ENCODE measurements at places on chromosomes 2 and 18.
A peak's percentile ranks its signal among the peaks of the same experiment; 100 is the strongest.

DNA sequence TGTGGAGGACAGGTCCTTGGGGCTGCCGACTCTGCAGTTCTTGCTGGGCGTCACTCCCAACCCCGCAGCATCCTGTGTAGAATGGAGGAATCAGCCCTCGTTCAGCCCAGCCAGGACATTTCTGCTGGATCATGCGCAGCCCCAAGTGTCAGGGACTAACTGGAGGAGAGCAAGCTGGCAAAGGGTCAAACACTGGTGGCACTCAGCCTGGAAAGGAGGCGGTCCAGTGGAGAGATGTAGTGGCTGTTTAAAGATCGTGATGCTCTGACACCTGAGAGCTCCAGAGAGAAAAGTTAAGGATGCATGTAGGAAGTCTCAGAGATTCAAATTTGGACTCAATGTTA is 63.6 kb upstream of the SH3RF3 start:
- no peak for DNase-seq

DNA sequence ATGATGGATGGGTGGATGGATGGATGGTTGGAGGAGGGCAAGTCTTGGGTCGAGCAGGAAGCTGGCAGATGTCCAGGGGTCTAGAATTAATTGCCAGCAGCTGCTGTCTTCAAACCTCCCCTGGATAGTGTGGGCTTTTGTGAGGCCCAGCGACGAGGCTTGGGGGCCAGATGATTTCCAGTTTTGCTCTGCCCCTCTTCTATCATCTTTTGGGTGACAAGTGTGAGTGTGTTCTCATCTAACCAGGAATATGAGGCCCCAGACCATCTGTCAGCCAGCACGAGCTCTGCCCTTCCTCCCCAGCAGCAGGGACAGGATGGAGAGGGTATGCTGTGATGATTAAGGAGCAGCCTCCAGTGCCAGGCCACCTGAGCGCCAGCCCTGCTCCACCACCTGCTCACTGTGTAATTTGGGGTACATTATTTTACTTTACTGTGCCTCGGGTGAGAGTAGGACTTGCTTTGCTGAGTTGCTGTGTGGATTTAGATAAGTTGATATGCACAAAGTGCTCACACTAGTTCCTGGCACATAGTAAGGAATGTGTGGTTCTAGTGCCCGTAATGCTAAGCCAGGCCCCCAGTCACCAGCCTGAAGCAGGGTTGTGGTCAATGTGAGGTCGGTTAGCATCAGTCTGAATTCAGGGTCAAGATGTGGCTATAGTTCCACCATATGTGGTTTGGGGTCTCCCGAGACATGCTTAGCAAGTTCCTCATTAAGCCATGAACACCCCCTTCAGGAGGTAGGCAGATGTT is 251.1 kb downstream of the CYP26B1 start:
- no peak for DNase-seq

DNA sequence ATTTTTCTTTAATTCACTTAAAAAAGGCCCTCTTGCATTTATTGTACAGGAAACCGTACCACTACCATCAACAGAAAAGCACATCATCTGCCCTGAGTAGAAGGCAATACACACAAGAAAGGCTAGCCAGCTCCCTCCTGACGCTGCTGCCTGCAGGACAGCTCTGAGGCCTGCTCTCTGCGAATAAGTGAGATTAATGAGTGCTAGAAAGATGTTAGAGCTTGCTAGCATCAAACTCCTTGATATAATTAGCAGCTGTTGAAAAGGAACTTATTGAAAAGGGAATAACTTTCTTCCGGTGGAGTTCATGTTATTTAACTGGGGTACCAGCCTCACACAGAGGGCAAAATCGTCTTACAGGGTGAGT is 56.1 kb downstream of the INHBB start:
- DNase-seq: no peak

DNA sequence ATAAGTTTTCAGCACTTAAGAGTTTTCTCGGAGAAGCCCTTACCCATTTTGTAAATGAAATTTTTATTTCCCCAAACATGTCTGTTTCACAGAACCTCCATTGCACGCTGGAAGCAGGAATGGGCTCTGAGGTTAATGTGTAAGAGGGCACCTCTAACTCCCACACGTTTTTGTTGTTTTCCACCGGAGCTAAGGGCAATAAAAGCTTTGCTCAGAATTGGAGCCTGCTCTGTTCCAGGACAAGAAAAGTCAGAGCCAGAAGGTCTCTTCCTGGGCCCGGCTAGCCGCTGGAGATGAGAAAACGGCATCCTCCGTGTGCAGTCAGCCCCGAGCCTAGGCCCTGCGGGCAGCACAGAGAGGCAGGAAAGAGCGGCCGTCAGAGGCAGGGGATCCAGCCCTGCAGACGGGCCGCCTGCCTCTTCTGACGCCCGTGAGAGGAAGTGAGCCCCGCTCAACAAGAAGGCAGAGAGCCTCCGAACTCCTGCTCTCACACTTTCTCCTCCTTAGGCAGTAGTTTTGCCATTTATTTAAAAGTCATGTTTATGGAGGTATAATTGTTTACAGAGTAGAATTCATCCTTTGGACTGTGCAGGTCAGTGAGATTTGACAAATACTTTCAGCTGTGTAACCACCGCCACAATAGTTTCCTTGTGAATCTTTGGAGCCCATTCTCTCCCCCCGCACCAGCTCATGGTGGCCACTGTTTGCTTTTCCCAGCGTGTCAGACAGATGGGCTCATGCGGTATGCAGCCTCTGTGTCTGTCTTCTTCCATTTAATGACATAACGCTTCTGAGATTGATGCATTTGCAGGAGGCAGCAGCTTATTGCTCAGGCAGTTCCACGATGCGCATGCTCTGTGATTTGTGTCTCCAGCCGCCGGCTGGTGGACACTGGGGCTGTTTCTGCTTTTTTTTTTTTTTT is 117.3 kb downstream of the GALR1 start:
- DNase-seq: no peak

- DNase-seq: no peak
These were observed 15.5 kb downstream of the HDLBP start for GRCh38 chr2:241300000-241300399.

- DNase-seq: no peak
These were observed 1567.5 kb upstream of the LRRTM1 start for GRCh38 chr2:81872006-81872405.

- DNase-seq: no peak
These were observed 5.7 kb downstream of the EHD3 start for GRCh38 chr2:31239593-31240177.

DNA sequence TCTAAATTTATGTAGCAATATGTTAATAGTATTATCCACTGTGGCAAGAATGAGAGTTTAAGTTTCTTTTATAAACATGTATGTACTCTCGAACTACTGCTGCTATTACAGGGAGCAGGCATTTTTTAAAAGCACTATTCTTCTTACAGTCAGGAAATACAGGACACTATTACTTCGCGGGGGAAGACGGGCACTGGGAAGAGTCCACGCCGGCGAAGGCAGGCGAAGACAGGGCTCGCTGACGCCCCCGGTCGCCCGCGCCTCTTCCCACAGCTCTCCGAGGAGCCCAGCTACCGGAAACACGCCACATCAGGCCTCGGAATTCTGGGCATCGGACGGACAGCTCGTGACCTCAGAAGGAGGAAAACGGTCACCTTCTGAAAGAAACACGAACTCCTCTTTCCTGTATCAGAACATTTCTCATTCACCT is 90.2 kb downstream of the FAM161A start:
- peak; percentile 79 for DNase-seq

DNA sequence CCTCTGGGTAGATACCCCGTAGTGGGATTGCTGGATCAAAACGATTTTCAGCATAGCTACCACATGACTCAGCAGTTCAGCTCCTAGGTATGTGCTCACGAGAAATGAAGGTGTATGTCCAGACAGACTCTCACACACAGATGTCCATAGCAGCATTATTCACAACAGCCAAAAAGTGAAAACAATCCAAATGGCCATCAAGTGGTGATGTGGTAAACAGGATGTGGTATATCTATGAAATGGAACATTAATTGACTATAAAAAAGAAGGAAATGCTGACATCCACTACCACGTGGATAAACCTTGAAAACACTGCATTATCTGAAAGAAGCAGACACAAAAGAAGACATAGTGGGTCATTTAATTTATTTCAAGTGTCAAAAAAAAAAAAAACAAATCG is 241.9 kb downstream of the EIPR1 start:
- DNase-seq: no peak

- DNase-seq: peak; percentile 71
These were observed 89.6 kb upstream of the NPAS2 start for GRCh38 chr2:100730290-100730868.

DNA sequence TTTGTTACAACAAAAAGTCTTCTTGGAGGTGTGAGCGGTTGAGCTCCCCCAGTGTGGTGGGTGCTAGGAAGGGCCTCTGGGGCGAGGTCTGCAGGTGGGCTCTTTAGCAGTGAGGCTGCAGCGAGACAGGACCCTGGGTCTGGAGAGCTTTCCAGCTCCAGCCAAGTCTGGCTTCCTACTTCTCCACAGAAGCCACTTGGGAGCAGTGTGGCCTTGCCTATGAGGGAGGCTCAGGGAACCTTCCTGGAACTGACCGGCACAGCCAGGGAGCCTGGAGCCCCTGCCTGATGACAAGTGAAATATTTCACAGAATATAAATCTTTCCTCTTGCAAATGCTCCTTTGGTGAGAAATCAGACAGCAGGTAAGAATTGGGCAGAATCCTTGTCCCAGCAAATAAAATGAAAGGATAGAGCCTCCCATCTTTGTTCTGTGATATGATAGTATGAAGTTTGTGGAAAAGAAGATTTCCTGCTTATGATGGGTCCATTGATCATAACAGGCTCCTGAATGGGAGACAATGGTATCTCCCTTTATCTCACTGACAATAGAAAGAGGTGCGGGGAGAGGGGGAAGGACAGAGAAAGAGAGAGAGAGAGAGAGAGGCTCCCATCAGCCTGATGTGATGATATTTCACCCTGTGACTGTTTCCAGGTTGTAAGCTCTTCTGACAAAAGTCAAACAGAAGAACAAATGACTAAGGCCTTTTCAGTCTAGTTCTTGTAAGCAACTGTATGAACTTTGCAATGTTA is 289.8 kb upstream of the SPRED2 start:
- peak; percentile 29 for DNase-seq

- no peak for DNase-seq
These were observed 233.0 kb downstream of the ACTR3 start for GRCh38 chr2:114122930-114123329.

DNA sequence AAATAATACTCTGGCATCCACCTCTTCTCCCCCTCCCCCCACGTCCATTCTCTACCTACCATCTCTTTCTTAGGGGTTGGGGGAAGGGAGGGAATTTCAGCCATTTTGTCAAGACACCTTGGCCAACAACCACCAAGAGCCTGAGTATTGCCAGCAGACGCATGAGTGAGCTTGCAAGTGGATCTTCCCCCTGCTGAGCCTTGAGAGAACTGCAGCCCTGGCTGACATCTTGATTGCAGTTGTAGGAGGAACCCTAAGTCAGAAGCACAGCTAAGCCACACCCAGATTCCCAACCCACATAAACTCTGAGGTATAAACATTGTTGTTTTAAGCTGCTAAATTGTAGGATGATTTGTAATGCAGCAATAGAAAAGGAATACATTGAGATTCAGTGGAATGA is 165.6 kb downstream of the TMEFF2 start:
- DNase-seq: no peak

DNA sequence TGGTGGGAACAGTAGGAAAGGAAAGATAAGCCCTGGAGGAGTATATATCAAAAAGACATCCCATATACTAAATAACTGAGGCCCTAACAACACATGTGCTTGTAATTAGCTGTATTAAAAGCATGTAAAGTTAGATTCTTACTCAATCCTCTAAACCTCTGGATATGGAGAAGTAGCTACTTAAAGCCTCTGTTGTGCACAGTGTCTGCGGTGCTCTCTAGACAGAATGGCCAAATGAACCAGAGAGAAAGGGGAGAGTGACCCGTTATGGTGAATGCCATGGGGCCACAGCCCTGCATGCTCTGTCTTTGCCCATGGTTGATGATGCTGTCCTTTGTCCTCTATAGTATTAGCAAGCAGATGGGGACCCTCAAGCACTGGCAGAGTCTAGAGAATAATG is 104.4 kb upstream of the SLC8A1 start:
- peak; percentile 51 for DNase-seq

DNA sequence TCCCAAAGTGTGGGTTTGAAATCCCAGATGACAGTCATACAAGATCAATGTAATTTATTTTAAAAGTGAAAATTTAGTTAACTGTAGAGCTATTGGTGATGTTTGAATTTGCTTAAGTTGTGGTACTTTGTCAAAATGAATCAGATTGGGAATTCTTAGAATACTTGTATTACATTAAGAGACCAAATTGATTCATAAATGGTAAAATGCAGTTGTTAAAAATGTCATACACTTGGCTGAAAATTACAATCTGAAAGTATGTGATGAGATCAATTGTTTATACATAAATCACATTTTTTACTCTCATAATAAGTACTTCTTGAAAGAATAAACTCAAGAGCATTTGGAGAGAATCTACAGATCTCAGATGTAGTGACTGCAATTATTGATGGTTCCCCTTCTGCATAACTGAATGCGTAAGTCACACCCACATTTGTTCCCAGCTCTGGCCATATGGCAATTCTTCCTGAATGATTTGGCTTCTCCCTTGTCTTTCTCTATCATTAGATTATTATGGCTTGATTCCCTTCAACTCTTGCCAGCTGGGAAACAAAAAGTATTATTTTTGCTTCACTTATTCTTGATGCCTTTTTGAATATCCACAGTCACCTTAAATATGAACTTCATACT is 558.5 kb downstream of the CPS1 start:
- DNase-seq: no peak

DNA sequence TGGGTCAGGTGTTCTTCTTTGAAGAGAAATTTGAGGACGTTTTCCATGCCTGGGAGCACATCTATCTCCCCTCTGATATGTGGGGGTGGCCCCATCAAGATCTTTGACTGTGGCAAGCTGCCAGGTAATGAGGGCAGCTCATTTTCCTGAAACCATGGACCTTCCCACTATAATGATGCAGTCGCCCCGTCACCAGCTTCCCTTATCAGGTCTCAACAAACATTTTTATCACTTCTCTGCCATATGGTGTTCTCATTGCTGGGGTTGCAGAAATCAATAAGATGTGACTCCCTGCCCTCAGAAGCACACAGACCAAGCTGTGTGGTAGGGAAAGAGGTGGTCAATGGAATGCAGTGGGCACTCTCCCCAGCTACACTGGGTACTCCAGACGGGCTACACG is 48.4 kb upstream of the B3GNT7 start:
- no peak for DNase-seq

DNA sequence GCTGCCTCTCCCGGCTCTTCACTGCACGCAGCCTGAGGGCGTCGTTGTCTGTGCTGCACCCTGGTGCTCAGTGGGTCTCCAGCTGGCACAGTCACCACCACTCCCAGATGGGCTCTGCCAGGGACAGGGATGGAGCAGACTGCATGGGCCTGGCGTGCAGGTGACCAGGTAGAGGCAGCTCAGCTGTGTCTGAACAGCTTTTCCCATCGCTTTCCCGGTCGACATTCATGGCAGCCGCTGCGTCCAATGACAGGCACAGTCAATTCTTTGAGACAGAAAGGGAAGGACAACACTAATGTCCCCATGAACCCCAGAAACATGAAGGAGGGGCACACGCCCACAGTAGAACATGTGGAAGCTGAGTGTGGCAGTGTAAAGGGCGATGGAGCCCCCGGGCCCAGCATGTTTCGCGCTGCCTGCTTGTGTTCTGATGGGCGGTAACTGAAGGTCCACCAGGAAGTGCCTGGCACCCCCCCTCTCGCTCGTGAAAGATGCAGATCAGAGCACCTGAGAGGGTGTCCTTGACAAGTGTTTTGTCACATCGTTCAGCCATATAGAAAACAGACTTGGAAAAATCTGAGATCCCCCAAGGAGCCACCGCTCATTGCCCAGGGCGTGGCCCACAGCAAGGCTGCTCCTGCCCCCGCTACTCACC is 122.4 kb downstream of the NFATC1 start:
- no peak for DNase-seq

- peak; percentile 76 for DNase-seq
These were observed 127.3 kb downstream of the HDAC4 start for GRCh38 chr2:239273280-239274234.
